ENCODE measurements at places on chromosomes 2 and 18.

DNA sequence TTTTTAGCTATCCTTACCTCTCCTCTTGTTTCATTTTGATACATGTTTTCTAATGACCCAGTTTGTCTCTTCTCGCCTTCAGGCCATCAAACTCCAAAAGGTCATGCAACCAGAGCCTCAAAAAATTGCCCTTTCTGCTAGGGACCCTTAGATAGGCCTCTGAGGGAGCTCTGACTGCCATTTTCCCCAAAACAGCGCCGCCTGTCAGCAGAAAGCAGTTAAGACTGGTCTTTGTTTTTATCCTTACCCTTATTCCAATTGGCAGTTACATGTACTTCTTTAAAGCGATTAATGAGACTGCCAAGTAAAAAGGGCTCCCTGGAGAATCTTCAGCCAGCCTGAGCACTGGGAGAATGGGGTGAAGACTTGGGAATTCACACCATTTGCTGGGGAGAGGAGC lies 55.1 kb upstream of the RIT2 start:
- DNase-seq, result no peak

DNA sequence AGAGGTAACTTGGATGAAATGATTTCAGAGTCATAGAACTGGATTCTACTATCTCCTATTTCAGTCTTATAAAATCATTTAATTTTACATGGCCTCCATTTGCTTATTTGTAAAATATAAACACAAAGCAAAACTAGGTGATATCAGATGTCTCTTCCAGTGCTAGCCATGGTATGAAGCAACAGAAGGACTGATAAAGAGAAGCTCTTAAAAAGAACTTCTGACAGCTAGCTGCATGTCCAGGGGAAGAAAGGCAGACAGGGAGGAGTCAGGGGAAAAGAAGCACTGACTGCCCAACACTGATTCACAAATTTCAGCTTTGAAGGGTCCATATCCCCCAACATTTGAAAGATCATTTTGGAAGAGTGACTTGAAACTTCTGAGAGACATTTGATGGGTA lies 6.4 kb downstream of the SLC8A1 start:
- no peak for DNase-seq

DNA sequence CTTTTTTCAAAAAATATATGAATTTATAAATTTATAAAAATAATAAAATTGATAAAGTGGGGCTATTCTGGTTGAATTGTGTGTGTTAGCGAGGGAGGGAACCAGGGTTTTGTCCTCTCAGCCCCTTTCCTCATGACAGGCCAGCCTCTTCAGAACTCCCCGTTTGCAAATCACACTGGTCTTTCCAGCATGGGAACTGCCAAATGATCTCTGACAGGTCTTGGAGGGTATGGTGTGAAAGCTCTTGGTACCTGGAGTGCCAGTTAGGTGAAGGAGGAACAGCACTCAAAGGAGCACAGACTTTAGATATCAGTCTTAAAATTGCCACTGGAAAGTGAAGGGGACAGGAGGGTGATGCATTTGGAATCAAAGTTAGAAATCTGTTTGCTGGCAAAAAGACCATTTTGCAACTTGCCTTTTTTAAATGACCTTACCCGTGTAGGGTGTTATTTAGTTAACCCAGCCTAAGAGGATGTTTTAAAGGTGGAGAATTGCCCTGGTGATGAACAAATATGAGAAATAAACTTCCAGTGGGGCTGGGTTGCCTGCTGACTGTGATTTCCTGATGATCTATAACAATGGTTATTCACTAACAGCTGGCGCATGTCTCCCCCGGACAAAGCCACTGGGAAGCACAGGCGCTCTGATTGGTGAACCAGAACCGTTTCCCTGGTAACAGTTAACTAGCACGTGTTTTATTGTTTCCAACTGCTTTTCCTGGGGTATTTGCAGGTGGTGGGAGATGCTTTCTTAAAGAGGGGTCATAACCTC lies 85.3 kb upstream of the EFEMP1 start:
- DNase-seq, result peak; percentile 49

- no peak for DNase-seq
These were observed 125.9 kb downstream of the NFATC1 start for GRCh38 chr18:79521416-79522205.

DNA sequence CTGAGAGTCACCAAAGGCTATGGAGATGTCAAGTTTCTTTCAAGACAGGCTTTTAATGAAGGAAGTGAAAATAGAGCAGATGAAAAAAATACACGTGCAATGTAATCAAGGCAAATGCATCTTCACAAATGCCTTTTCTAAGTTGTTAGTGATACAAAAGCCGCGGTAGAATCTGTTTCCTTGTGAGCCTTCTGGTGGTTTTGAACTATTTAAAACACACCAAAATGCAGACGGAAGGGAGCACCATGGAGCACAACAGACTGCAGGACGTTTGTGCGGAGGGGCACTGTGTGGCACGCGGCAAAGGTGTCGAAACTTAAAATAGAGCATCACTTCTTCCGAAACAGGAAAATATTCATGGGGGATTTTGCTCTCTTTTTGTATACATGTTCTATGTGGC lies 65.0 kb upstream of the BOD1L2 start:
- DNase-seq, result no peak

- no peak for DNase-seq
These were observed 197.7 kb downstream of the UBE2E3 start for GRCh38 chr2:181178130-181178529.

- DNase-seq, result no peak
These were observed 48.1 kb downstream of the GALNT3 start for GRCh38 chr2:165745916-165746315.

GRCh38 chr18:13643261-13643751 lies 83.1 kb downstream of the FAM210A start:
- DNase-seq, result no peak

DNA sequence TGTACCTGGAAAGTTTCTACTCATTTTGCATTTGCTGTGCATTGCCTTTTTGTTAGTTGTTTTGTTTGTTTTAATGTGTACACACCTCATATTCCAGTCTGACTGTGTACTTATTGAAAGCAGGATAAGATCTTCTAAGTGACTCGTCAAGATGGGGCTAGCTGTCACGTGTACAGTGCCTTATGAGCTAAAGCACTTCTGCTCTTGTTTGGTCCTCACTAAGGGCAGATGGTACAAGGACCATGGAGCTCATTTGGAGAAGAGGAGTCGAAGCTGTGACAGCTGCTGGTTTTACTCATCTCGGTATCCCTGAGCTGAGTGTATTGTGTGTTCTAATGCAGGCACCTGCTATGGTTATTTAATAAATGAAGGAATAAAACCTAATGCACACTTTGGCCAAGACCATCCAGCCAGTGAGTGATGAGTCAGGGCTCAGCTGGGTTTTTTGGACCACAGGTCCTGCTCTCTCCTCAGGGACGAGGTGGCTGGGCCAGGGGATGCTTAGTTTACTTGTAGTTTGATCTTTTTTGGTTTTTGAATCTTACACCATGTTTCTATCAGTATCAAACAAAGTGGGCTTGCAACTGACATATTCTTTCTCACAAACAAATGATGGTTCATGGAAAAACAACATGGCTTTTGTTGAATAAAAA lies 152.5 kb upstream of the APCDD1 start:
- no peak for DNase-seq

GRCh38 chr18:59501920-59502273 lies 142.8 kb upstream of the LMAN1 start:
- DNase-seq, result no peak

GRCh38 chr2:134240061-134240460 lies 13.8 kb upstream of the MGAT5 start:
- DNase-seq, result no peak

DNA sequence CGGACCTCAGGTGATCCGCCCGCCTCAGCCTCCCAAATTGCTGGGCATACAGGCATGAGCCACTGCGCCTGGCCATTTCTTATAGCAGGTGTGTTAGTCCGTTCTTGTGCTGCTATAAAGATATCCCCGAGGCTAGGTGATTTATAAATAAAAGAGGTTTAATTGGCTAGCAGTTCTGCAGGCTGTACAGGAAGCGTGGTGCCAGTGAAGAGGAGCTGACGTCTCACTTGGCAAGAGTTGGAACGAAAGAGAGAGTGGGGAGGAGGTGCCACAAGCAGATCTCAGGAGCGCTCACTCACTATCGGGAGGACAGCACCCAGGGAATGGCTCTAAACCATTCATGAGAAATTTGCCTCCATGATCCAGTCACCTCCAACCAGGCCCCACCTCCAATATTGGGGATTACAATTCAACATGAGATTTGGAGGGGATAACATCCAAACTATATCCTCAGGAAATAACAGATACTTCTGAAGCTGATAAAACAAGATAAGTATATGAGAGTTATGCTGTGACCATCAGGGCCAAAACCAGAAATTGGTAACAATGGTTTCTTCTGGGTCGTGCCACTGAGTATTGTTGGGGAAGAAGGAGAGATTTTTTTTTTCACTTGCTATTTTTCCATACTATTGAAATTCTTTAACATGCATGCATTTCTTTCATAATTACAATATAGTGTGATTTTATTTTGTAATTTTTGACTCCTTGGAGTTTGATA lies 7.4 kb upstream of the RMC1 start:
- DNase-seq, result no peak

DNA sequence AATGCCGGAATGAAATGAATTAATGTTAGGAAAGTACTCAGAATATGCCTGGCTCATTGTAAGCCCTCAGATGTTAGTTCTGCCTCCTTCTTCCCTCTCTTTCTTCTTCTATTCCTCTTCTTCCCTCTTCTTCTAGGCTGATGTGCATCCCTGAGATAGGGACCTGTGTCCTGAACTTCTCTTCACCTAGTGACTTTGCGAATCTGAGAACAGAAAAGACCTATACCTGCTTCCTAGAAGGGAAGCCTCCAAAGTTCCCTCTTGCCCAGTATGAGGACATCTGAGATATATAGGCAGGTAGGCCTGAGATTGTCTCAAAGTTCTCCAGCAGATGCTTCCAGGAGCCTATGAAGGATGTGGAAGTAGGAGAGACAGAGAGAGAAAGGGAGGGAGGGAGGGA lies 8.1 kb upstream of the CYP27A1 start:
- DNase-seq, result no peak

GRCh38 chr2:16284941-16285625 lies 344.7 kb downstream of the MYCN start:
- DNase-seq, result no peak

DNA sequence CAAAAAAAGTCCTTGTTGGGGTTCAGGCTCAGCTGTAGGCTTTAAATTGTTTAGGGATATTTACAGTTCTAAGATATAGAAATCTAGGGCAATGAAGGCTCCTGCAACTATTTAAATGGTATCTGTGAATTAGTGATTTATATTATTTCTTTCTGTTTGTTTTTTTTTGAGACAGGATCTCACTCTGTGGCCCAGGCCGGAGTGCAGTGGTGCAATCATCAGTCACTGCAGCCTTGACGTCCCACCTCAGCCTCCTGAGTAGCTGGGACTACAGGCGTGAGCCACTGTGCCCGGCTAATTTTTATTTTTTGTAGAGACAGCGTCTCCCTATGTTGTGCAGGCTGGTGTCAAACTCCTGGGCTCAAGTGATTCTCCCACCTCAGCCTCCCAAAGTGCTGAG lies 32.3 kb upstream of the NDUFV2 start:
- DNase-seq, result no peak

DNA sequence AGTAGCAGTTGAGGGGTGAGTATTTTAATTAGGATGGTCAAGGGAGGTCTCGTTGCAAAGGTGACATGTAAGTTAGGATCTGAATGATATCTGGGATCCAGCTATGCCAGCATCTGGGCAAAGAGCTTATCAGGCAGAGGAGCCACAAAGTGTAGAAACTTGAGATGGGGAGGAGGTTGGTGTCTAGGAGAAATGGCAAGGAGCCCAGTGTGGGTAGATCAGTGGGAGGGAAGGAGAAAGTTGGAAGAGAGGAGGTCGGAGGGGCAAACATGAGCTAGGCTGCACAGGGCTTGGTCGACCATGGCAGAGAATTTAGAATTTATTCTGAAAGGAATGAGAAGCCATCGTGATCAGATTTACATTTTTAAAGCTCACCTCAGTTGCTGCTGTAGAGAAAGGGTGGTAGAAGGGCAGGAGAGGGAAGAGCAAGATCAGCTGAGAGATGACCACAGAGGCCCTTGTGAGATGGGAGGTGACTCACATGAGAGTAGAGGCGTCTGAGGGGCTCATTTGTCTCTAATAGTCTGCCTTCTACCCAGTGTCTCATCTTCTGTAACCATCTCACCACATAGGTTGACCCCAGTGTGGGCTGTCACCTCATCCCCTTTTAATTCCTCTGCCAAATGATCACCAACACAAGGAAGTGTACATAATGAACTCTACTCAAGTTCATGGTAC lies 170.0 kb downstream of the ETAA1 start:
- DNase-seq, result no peak

DNA sequence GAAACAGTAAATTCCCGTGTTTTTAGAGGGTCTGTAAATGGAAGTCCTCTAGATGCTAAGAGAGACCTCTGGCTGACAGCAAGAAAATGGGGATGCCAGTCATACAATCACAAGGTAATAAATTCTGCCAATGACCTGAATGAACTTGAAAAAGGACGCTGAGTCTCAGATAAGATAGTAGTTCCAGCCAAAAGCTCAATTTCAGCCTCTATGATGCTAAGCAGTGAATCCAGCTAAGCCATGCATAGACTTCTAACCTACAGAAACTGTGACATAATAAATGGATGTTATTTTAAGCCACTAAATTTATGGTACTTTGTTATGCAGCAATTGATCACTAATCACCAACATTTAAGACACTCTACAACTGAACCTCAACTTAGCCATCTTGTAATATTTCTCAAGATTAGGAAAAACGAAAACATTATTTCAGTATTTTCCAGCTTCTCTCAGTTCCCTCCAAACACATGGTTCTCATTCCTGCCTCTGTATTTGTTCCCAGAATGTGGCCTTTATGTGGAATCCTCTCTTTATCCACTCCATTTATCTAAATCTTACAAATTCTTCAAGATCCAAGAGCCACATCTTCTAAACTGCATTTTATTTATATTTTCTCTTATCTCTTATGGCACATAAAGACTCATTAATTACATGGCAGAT lies 331.1 kb downstream of the GULP1 start:
- no peak for DNase-seq

- DNase-seq, result no peak
These were observed 9.3 kb downstream of the IL1F10 start for GRCh38 chr2:113076954-113077669.

DNA sequence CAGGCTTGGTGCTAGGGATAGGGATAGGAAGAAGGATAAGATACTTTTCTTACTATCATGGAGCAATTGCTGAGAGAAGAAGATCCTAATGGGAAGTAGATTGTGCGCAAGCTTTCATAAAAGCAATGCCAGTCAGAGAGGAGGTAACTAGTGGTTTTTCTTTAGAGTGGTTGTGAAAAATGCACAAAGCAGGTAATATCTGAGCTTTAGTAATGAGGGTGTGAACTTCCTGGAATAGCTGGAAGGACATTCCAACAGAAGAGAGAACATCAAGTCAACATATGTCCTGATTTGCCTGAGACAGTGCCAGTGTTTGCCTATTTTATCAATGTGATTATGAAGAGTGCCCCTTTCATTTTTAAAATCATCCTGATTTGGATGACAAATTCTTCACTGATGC lies 34.1 kb downstream of the CCBE1 start:
- no peak for DNase-seq

GRCh38 chr18:54192415-54192814 lies 32.1 kb downstream of the MBD2 start:
- no peak for DNase-seq
